Activated CD4-positive, alpha-beta T cell treated with anti-CD3 and anti-CD28 coated beads, Interleukin-2, amount 50 U/mL, for 1 hour (primary cell): ENCODE measurements at places on chromosomes 3 and 15.

- no peak for DNase-seq
Observed at GRCh38 chr15:39936681-39937080, 2.8 kb downstream of the EIF2AK4 start.

GRCh38 chr3:5058471-5058951 is 63.6 kb upstream of the ARL8B start:
- DNase-seq = no peak

DNA sequence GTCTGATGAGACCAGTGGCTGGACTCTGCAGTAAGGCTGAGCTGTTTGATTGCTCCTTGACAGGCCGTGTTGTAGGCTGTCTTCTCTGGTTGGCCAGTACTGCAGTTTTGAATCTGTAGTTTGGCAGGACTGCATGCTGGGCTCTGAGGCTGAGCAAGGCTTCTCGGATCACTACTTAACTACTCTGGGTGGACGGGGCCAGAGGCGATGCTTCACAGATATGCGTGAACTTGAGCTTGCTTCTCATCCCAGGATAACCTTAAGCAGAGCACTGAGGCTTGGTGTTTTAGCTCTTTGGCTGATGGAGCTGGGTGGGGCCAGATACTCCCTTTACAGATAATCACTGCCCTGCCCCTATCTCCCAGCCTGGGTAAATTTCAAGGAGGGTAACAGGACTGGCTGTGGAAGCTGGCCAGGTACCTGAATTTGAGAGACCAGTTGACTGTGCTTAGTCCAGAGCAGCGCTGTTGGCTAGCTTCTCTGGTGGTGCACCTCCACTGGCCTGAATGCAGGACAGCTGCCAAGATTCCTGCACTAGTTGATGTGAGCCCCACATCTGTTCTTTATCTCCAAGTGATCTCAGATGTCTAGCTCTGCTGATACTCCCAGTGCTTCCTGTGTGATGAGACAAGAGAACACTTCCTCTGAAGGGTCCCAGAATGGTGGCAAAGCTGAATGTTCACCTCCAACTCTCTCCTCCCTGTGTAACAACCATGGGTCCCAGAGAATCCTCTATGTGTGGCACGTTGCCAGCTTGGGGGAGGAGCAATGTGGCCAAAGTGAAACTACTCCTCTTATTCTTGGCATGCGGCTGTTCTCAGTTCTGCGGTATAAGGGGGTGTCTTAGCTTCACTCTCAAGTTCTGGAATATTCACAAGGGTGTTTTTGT is 37.9 kb downstream of the RPL39L start:
- DNase-seq = peak; percentile 54

DNA sequence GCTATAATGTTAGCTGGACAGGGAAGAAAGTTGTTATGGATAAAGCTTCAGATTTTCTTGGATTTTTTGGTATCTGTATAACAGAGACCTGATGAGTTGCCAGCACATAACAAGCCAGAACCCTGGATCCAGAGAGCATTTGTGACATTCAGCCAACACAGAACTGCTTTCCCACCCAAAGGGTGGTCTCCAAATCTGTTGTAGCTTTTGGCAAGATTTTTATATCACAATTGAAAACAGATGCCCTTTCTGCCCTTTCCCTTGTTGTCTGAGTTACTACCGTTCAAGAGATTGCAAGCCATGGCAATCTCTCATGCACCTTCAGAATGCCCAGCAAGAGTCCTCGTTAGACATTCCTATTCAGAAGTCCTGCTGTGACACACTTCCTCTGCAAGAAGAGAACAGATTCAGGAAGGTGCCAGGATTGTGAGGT is 107.6 kb upstream of the FGF7 start:
- no peak for DNase-seq

- no peak for DNase-seq
Observed at GRCh38 chr15:78251136-78251535, 13.2 kb upstream of the DNAJA4 start.

- DNase-seq = no peak
Observed at GRCh38 chr3:196275126-196275525, 12.4 kb downstream of the PCYT1A start.

GRCh38 chr3:71542521-71543370 is 40.8 kb downstream of the FOXP1 start:
- DNase-seq = no peak

GRCh38 chr15:94606286-94606685 is 374.9 kb downstream of the MCTP2 start:
- no peak for DNase-seq

DNA sequence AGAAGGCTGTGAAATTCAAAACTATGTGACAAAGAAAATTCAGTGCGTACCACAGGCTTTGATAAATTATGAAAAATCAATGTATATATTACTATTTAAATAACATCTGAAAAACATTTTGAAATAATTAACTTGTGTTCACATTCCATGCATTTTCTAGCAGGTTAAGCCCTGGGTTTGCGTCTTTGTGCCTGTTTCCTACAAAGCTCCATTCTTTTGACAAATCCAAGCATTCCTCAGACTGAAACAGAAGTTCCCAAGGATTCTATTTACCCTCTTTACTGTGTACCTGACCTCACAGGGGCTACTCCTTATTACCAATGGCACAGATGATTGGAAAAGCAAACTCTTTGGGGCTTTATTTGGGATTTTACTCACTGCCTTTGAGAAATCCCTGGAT is 1.9 kb downstream of the PAQR9 start:
- DNase-seq = no peak

DNA sequence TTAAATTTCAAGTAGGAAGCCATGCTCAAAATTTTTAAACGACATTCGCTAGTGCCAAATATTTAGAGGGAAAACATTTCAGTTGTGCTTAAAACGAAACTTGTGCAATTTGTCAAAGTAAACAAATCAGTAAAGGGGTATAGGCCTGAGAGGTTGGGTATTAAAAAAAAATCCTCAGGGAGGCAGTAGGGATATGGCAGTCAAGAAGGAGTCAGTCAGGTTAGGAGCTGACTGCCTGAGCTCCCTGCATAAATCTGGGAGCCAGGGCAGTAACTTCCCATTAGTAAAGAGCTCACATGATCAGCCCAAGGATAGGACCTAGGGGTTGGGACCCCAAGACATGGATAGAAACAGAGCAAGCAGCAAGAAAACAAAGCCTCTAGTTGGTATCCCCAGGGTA is 120.7 kb upstream of the STAC start:
- DNase-seq = no peak

DNA sequence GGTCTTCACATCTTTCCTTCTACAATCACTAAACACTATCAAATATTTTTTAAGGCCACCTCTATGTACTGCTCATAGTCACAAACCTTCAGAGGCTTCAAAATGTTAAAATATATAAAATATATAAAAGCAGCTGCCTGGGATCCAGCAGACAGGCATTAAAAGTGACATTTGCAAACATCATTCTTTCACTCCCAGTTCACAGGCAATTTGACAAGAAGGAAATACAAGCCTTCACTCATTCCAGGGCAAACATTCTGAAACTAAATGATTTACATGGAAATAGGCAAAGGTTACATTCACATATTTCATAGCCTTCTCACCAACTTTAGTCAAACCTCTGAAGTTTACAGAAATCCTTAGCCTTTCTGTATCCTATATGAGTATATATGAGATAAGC is 266.3 kb downstream of the TBL1XR1 start:
- DNase-seq = no peak

DNA sequence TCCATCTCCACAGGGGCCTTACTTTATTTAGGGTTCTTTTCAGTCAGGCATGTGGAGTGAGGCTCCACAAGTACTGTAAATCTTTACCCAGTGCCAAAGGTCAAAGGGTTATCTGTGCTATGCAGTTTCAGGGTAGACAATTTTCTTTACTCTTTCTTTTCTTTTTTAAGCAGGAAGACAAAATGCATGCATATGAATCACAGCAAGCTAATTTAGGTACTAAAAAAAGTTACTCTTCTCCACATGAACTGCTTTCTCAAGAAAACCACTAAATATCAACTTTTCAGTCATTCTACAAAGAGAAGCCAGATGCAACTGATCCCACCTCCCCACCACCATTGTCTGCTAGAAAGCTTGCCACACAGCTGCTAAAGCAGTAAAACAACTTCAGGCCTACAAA is 73.3 kb upstream of the PYGO1 start:
- no peak for DNase-seq

DNA sequence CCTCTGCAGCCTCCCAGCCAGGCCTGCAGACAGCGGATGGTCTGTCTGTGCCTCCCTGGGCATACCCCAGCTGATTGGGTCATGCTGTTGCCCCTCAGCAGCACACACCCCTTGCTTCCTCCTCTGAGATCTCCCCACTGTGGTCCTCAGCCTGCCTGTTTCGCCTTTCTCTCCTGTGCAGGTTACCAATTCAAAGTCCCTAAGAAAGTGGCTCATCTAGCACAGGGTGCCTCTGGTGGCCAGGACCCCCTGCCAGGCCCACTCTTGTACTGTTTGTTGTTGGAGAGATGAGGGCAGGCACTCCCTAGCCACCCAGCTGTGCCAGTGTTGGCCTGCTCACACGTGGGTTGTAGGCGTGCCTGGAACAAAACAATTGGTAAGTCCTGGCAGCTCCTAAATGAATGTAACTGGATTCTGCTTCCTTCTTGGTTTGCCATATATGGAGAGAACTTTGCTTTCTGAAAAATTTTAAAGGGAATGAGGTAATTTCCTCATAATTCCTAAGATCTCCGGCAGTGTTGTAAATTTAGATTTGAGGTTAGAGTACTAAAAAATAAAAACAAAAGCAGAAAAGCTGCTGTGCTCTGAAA is 213.2 kb upstream of the IL12A start:
- no peak for DNase-seq

- DNase-seq = no peak
Observed at GRCh38 chr15:41935566-41936020, 36.8 kb downstream of the EHD4 start.

- DNase-seq = no peak
Observed at GRCh38 chr15:85955501-85956391, 123.9 kb upstream of the AGBL1 start.

GRCh38 chr15:65937476-65937875 is 68.2 kb downstream of the RAB11A start:
- no peak for DNase-seq

DNA sequence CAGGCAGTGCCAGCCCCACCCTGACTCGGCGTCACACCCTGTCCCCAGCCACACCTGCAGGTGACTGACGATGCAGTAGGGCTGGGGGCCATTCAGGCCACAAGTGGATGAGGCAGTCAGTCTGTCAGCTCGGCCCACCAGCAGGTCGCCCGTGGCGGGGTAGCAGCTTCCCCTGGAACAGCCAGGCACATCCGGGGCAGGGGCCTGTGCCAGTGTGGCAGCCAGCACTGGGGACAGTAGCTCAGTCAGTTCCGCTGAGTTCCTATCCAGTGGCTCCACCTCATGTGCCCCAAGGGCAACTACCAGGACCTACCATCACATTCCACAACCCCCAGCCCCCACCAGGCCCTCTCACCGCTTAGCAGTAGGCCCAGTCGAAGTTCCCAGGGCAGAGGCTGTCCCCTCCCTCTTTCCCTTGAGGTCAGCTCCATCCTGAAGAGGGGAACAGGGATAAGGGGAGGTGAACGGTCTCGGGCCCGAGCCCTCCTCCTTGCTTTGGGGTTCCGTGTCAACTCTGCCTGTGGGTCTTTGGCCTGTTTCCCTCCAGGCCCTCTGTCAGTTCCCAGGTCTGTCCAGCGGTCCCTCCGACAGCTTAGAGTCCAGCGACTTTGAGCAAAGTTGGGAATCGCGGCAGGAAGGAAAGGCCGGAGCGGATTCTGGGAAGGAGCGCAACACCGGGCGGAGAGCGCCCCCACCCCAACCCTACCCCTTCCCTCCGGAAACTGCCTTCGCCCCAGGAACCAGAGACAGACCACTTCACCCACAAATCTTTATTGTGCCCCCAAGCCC is at the start of gene LAMB2:
Gene LAMB2, minus strand, starts transcription at position 614 of the 789 bp plus-strand sequence. Its CDS starts 183 bp downstream, at position 431.
- DNase-seq = no peak

GRCh38 chr3:176954517-176954916 is 242.8 kb downstream of the TBL1XR1 start:
- no peak for DNase-seq

DNA sequence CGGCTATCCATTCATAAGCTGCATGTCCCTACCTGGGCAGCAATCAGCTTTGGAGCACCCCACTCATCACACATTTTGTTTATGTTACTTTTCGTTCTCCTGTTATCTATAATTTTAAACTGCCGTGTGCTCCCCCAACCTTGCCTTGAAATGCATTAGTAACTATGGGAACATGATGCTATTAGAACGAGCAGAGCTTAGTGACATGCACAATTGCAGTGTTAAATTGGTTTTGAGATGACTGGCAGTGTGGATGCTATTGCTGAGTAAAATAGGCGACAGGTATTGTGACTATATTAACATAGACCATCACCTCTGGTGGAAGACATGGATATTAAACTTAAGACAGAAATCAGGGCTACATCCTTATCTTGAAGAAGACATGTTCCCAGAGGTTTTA is 191.6 kb downstream of the KCNAB1 start:
- DNase-seq = no peak

DNA sequence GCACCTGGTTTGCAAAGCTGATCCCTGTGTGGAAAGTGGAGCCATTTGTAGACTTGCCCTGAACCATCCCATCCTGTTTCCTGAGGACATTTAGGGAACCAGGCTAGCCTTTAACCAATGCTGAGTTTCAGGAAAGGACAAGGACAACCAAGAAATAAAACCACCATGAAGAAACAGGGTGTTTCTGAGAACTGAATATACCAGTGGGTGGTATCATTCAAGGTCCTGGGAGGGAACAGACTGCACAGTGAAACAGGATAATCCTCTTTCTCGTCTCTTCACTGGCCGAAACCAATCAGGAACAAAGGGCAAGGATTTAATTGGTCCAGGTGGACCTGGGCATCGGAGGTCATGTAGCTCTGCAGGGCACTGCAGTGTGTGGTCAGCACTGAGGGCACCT is 21.8 kb downstream of the ZNF860 start:
- no peak for DNase-seq

DNA sequence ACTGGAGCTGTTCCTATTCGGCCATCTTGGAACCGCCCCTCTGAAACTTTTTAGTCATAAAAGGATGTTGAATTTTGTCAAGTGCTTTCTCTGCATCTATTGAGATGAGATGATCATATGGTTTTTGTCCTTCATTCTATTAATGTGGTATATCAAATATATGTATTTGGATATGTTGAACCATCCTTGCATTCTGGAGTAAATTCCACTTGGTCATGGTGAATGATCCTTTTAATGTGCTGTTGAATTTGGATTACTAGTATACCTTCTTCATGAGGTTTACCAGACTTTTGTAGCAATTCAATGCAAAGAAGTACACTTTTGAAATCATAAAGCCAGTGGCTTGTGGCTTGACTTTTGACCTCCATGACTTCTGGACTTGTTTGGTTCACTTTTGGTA is 33.4 kb upstream of the XRN1 start:
- DNase-seq = no peak

GRCh38 chr3:98855806-98856400 is 45.6 kb downstream of the DCBLD2 start:
- DNase-seq = no peak

- DNase-seq = no peak
Observed at GRCh38 chr15:47991357-47991756, 129.4 kb upstream of the SLC24A5 start.

- DNase-seq = no peak
Observed at GRCh38 chr3:49296781-49297411, 19.9 kb upstream of the C3orf62 start.

GRCh38 chr15:92728266-92728665 is 72.7 kb upstream of the FAM174B start:
- DNase-seq = no peak

GRCh38 chr15:85757939-85758654 is 36.6 kb downstream of the KLHL25 start:
- no peak for DNase-seq

GRCh38 chr3:174755833-174756829 is 103.0 kb upstream of the NAALADL2 start:
- DNase-seq = no peak
